AG08395 (cell line): ENCODE measurements at places on chromosomes 11 and 22.
A peak's percentile ranks its signal among the peaks of the same experiment; 100 is the strongest.

- DNase-seq, result no peak
These were observed 33.5 kb upstream of the FAM181B start for GRCh38 chr11:82767123-82767522.

DNA sequence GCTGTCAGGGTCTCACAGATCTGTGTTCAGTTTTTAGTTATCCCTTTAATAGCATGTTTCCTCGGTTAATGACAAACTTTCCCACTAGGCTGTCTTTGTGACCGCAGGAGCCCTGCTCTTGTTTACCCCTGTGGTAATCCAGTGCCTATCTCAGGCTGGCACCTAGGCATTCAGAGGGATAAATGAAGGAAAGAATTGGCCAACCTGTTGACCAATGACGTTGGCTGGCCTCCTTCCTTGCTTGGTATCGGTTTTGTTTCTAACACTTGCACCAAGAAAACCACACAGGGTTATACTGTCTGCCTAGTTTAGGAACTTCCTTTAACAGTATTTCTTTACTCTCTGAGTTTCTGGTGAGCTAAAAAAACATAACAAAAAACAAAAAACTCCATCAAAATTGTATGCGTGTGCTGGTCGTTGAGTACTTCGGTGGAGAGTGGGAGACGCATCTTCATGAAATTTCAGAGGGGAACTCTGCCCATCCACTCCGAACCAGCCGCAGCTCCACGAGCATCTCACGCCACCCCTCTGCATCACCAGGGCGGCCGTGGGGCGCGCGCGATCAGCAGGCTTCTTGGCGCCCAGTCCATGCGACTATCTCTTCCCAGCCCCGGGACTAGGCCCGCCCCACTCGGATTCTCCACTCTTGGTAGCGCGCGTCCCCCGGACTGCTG lies 563 bp upstream of the ENDOD1 start:
- DNase-seq, result no peak

DNA sequence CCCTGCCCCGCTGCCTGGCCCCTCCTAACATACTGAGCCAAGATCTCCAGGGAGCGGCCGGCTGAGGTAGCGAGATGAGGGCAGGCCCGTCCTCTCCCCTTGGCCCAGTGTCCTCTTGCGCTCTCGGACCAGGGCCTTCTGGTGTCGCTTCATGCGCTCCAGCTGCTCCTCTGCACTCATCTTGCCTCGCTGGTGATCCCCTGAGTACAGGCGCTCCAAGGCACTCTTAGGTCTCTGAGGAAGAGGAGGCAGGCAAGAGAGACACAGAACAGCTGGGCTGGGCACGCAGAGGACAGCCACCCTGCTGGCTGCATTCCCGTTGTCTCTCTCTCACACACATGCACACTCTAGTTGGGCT lies 50.6 kb downstream of the C11orf58 start:
- no peak for DNase-seq

DNA sequence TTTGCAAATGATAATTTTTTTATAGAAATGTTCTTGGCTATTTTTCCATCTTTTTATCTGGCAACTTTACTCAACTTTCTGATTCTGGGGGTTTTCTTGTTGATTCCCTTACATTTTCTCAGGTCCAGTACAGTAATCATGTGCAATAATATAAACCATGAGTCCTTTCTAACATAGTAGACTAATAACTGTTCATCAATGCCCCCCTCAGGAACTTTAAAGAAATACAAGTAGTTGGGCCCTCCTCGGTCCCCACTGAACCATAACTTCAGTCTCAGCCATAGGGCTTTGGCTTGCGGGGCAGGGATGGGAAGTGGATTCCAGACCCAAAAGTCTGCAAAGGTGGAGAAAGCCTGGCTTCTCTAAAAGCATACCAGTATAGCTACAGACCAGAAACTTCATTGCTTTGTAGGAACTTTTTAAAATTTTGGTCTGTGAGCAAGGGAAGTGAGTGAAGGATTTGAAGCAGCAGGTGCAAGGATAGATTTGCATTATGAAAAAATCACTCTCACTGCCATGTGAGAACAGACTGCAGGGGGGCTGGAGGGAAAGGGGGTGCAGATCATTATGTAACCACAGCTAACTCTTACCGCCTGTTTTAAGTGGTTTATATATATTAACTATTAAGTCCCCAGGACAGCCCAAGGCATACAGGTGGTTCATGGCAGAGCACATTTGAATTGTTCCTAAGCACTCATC lies 10.4 kb upstream of the TUB start:
- peak; percentile 76 for DNase-seq

DNA sequence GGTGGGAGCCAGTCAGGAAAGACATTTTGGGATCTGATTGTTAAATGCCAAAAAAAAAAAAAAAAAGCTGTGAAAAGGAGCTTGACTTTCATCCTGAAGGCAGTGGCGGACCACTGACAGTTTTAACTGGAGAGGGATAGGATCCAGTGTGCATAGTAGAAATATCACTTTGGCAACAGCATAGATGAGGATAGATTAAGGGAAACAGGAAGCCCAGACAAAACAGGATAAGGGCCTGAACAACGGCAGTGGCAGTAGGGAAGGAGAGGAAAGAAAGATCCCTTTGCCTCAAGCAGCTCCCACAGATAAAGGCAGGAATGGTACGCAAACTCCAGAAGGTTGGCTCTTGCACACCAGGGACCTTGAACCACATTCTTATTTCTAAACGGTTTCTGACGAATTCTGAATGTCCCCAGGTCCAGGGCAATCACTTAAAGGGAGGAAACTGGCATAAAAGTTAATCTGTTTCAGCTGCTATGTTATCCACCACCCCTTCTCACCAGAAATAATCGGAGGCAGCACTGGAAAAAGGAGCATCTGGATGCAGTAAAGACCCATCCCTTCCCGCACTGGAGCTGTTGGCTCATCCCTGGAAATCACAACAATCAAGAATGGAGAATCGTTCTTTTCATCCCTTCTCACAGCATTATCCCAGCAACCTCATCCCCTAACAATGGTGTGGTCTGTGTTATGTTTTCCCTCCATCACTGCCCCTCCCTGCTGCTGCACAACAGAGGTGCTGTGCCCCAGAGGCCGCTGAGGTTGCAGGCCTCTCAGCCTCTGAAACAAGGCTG lies 99.1 kb downstream of the GAB2 start:
- peak; percentile 41 for DNase-seq

DNA sequence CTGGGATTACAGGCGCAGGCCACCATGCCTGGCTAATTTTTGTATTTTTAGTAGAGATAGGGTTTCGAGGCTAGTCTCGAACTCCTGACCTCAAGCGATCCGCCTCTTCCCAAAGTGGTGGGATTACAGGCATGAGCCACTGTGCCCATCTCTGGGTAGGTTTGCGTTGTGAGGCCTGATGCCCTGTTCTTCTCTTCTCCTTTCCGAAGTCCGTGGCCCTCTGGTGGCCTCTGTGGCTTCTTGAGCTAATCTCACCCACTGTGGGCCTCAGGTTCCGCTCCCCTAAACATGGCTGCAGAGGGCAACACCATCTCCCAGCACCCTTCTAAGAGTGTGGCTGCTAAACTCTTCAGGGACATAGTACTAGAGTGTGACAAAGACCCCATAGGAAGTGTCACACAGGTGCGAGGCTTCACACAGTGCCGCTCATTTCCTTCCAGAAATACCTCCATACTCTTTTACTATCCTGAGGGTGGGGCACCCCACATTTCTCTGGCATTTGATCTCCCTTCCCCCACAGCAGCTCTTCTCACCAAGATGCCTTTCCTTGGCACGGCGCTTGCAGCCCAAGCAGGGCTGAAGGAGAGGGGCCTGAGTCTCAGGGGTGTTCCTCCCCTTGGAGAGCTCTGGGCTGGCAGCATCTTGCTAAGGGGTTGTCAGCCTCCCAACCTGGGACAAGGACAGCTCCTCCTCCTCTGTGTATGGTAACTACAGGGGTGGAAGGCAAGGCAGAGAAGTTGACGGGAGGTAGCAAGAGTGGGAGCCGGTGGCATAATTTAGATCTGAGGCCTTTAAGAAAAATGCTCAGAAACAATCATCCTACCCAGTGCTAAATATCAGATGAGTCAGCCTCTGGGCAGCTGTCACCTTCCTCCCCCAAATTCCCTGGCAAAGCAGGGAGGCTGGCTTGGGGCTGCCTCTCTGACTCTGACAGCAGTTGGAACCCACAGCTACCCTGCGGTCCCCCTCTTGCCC lies 6.1 kb downstream of the THY1 start:
- DNase-seq, result peak; percentile 77

- peak; percentile 56 for DNase-seq
These were observed 197.7 kb downstream of the CASP12 start for GRCh38 chr11:104700609-104701008.

- DNase-seq, result no peak
These were observed 15.2 kb upstream of the SLC6A5 start for GRCh38 chr11:20584093-20584774.

GRCh38 chr11:60923800-60924109 lies 505 bp upstream of the TMEM132A start:
- DNase-seq, result no peak

- no peak for DNase-seq
These were observed 77.2 kb upstream of the PPARA start for GRCh38 chr22:46072981-46073682.

DNA sequence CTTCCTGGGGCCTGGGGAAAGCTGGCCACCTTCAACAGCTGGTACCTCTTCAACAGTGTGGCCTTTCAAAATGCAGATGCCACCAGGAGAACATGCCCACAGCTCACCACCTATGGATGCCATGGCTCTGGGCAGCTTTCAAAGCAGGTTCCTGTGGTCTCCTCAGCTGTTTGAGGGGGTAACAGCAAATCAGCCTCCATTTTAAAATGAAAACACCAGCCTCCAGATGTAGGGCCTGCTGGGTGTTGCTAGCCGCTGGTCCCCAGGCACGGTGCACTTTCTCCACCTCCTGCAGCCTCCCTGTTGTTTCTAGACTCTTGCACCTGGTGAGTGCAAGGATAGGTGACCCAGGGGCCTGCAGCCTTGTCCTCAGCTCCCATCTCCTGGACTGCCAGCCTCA lies 10.0 kb downstream of the CDPF1 start:
- no peak for DNase-seq

GRCh38 chr22:37421468-37421877 lies 5.8 kb downstream of the ELFN2 start:
- DNase-seq, result no peak

GRCh38 chr11:126310992-126311310 lies 7.1 kb downstream of the DCPS start:
- peak; percentile 39 for DNase-seq

- no peak for DNase-seq
These were observed 61.8 kb downstream of the UBASH3B start for GRCh38 chr11:122717264-122717867.

DNA sequence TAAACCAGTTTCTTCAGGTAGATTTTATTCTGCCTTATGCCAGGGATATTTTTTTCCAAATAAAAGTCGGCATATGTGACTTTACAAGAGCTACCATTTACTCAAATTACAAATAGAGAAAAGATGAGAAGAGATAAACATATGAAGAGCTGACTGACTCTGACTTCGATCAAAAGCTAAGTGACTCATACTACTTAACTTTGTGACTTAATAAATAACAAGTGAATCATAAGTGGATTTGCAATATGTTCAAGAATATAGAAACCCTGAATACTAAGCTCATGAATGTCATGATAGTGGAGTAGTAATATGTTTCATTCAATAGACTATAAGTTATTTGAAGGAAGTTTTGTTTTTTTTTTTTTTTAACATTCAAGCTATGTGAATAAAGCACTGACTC lies 130.5 kb upstream of the ANO3 start:
- no peak for DNase-seq

DNA sequence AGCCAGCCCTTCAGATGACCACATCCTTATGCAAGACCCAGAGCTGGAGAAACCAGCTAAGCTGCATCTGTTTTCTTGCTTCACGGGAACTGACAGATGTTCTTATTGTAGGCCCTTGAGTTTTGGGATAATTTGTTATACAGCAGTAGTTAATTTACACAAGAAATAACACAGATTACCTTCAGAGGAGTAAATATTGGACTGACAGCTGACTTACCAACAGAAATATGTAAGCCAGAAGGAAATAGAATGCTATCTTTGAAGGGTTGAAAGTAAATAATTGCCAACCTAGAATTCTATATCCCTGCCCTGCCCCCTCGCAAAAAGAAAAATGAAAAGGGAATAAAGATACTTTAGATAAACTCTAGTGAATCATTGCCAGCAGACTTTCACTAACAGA lies 124.1 kb downstream of the WNT7B start:
- DNase-seq, result no peak

DNA sequence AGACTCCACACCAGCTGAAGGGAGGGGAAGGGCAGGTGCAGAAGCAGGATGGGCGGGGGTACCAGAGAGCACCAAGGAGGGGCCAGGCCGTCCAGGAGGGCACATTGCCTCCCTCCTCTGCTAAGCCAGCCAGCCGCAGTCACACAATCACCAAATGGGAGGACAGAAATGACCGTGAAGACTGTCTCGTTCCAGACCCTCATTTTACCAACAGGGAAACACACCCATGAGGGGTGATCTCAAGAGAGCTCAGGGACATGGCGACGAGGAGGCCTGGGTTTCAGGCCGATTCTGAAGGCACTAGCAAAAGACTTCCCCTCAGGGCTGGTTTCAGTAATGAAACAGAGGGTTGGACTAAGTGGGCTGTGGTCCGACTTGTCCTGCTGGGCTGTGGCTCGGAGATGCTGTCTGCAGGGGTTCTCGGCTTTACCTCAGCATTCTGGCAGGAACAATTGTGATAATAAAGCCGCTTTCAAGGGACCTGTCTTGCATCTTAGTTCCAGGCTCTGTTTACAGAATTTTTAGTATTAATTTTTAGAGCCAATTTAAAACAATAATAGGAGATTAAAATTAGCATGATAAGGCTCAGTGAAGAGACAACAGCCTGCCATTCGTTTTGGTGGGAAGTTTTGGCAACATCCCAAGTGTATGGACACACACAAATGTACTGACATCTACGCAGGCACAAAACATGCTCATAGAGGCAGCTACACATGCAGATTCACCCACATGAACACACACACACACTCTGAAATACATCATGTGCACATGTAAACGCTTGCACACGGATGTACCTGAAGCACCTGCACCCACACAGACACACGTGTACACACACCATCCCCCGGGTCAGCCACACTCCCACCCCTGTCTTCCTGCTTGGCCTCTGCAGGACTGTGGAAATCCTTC lies 2.0 kb upstream of the B3GAT1 start:
- DNase-seq, result no peak

DNA sequence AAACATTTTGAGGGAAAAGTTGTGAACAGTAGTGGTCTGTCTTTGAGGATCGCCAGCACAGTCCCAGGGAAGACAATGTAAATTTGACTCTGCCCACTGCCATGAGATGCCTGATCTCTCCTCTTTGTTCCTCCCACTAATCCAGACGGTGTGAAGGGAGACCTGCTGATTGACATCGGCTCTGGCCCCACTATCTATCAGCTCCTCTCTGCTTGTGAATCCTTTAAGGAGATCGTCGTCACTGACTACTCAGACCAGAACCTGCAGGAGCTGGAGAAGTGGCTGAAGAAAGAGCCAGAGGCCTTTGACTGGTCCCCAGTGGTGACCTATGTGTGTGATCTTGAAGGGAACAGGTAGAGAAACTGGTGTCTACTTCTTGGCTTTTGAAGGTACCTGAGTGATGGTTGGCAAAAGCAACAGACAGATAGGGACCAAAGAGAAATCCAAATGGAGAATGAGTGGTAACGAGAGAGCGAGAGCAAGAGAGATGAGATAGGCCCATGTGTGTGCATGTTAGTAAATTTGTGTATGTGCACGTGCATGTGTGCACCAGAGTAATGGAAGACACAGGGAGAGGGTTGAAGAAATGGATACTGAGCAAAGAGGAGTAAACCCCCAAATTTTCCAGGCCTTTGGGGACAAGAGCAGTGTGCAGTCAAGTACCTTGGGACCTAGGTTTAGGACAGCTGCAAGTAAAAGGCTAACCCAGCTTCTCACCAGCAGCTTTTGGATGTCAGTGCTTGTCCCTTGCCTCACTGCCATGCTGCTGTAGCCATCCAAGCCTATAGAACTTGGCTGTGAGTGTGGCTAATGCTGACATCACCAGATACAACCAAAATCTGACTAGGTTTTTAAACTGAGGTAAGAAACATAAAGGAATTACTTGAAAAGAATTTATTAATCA lies 1.9 kb downstream of the NNMT start:
- no peak for DNase-seq
